Hematopoietic multipotent progenitor cell treated with erythropoietin and hydrocortisone succinate and interleukin-3 and kit ligand, for 8 days (in vitro differentiated cells): ENCODE measurements at places on chromosomes 2 and 18.

DNA sequence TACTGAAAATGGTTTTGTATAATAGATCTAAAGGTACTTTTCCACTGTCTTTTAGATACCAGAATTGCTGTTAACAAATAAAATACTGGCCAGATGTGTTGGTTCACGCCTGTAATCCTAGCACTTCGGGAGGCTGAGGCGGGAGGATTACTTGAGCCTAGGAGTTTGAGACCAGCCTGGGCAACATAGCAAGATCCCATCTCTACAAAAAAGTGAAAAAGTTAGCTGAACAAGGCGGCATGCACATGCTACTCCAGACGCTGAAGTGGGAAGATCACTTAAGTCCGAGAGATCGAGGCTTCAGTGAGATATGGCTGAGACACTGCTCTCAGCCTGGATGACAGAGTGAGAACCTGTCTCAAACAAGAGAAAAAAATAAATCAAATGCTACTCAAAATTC, 2.8 kb downstream of the HNMT start:
- DNase-seq, result no peak

GRCh38 chr18:75439348-75439747, 11.8 kb upstream of the SMIM21 start:
- no peak for DNase-seq

DNA sequence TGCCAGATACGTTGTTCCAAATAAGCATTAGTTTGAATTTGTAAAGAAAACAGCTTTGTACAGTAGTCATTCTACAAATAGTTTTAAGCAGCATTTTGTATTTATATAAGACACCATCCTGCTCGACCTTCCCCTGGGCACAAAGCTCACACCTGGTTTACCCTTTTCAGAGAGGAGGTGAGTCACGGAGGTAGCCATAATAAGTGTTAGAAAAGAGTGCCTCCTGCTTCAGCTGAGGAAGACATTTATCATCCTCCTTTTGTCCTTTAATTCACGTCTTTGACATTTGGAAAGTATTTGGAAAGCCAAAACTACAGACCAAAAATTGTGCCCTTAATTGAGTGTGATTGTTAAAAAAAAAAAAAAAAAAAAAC, 6.8 kb downstream of the RAB12 start:
- DNase-seq, result no peak

GRCh38 chr2:3349211-3349693, 28.4 kb downstream of the EIPR1 start:
- no peak for DNase-seq

GRCh38 chr2:54639609-54640008, 83.9 kb upstream of the EML6 start:
- DNase-seq, result no peak

DNA sequence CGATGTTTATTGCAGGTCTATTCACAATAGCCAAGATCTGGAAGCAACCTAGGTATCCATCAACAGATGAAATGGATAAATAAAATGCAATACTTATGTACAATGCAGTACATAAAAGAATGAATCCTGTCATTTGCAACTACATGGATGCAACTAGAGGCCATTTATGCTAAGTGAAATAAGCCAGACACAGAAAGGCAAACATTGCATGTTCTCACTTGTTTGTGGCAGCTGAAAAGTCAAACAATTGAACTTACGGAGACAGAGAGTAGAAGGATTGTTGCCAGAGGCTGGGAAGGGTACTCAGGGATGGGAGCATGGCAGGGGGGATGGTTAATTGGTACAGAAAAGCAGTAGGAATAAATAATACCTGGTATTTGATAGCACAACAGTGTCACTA, 563.9 kb downstream of the TMX3 start:
- no peak for DNase-seq

- no peak for DNase-seq
These were observed 181.4 kb downstream of the CALCRL start for GRCh38 chr2:187266645-187267044.

GRCh38 chr18:11407940-11408339, 201.5 kb upstream of the SLC35G4 start:
- no peak for DNase-seq

GRCh38 chr2:128347701-128348539, 29.3 kb upstream of the HS6ST1 start:
- no peak for DNase-seq

DNA sequence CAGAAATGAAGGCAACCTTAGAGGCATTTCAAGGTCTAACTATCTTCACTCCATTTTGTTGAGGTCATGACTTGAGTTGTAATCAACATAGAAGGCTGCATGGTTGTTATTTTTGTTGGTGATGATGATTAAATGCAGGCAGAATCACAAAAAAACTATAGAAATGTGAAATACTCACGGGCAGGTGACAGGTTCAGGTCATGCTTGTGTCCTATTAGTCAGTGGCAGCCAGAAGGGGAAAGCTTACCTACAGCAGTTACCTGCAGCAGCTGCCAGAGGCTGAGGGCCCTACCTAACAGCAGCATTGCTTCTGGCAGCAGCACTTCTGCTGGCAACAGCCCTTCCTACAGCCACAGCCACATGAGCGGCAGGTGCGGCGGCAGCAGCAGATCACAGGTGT, 394 bp downstream of the SCYGR3 start:
- no peak for DNase-seq

DNA sequence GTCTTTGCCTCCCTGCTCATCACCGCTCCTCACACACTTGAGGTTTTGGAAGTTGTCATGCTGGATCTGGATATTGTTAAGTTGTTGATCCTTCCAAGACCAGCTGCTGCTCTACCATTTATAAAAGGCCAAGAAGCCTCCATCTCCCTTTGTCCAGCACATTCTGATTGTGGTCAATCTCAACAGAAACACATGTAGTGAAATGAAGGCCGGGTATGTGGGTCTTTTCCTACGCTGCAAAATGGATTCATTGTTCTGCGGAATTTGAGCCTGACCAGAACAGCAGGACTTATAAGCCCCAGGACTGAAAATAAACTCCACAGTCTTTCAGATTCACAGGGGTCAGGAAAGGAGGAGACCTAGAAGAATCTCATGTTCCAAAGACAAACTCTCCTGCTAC, 238.4 kb downstream of the CMPK2 start:
- no peak for DNase-seq

GRCh38 chr2:26039603-26040323, 5.9 kb downstream of the RAB10 start:
- DNase-seq, result no peak

DNA sequence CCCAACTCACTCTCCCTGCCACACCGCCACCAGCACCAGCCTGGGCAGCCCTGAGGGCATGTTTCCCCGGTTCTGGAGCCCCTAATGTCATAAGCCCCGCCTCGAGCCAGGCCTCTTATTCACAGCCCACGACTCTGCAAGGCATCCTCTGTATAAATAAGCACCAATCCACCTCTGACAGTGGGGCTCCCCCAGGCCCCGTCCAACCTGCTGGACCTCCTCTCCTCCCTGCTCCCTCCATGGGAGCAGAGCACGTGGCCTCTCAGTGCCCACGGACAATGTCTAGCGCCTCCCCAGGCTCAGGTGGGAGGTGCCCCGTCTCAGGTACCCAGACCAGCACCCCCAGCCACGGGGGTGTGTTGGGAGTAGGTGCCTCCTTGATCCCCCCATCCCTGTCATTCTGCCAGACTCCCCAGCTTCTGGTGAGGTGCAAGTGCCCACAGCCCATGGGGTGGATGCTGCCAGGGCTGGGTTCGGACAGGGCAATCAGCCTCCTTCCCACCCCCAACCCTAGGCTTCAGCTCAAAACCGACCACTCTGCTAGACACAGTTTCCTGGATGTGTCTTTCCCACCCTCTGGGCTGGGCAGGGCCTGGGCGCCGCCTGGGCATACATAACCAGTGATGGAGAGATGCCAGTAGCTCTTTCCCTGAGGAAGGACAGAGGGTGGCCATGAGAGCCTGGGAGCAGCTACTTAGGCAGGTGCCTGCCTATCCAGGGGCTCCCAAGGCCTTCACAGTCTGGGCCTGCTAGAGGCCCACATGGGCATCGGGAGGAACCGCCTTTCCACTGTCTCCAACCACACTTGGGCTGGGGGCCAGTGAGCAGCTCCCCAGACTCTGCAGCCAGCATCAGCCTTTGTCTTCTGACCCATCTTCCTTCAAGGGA, 1.6 kb upstream of the ADRA2B start:
- no peak for DNase-seq

DNA sequence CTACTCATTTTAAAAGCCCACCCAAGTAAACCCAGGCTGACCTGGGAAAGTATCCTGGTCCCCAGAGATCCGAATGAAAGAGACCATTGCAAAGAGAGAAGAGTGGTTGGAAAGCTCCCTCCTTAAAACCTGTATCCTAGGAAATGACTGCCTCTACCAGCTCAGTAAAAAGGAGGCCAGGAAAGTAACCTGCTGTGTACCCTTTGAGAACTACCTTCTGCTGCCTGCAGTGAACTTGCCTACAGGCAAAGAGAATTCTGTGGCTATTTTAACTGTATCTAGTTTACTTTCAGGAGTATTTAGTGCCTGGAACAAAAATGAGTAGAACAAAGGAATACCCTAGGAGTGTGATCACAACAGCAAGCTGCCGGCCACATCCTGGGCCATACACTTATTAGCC, 641.7 kb upstream of the NRXN1 start:
- DNase-seq, result no peak

- DNase-seq, result no peak
These were observed 13.7 kb downstream of the RAPGEF4 start for GRCh38 chr2:172749388-172749787.

DNA sequence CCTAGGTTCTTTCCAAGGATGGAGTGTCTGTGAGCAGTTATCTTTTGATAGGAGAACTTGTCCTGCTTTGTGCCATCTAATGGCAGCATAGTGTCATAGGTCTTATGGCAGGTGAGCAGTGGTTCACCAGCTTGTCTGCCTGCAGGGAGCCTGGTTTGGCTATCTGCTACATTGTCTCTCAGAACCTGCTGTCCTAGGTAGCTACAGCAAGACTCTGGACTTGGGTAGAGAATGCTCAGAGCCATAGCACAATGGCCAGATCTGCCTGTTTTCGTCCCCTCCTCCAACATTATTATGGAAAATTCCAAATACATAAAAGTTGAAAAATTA, 28.3 kb downstream of the AGFG1 start:
- no peak for DNase-seq

GRCh38 chr2:205212357-205212756, 469.9 kb upstream of the NRP2 start:
- no peak for DNase-seq

GRCh38 chr2:3505771-3506170, 13.6 kb downstream of the ADI1 start:
- DNase-seq, result no peak

- peak; percentile 39 for DNase-seq
These were observed 46.4 kb downstream of the PCBP1 start for GRCh38 chr2:70133491-70134322.

GRCh38 chr2:77552956-77553355, 30.8 kb upstream of the LRRTM4 start:
- DNase-seq, result no peak

- DNase-seq, result no peak
These were observed 753.0 kb downstream of the CNTNAP5 start for GRCh38 chr2:124778076-124778475.

DNA sequence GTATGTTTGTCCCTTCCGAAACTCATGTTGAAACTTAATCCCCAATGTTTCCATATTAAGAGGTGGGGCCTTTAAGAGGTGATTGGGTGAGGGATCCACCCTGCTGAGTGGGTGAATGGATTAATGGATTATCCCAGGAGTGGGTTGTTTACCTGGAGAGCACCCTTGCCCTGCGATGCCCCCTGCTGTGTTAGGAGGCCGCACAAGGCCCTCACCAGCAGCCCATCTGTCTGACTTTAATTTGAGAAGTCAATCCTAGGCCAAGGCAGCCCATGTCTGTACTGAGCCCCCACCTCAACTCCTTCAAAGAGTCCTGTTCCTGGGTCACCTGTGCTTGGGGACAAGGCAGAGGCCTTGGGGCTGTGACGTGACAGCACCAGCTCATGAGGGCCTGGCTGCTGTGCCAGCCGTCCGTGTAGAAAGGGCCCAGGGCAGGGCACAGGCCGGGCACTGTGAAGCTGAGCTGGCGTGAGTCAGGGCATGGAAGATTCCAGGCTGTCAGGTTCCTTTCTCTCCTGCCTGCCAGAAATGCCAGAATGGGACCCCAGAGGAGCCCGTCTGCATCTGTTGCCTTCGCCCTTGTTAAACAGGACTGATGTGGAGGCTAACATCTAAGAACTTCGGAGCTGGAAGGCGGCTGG, 21.3 kb upstream of the TAF1B start:
- no peak for DNase-seq

GRCh38 chr2:241003830-241004564, 5.6 kb downstream of the SNED1 start:
- DNase-seq, result no peak

GRCh38 chr2:216777637-216778273, 82.1 kb downstream of the TNP1 start:
- DNase-seq, result peak; percentile 96

DNA sequence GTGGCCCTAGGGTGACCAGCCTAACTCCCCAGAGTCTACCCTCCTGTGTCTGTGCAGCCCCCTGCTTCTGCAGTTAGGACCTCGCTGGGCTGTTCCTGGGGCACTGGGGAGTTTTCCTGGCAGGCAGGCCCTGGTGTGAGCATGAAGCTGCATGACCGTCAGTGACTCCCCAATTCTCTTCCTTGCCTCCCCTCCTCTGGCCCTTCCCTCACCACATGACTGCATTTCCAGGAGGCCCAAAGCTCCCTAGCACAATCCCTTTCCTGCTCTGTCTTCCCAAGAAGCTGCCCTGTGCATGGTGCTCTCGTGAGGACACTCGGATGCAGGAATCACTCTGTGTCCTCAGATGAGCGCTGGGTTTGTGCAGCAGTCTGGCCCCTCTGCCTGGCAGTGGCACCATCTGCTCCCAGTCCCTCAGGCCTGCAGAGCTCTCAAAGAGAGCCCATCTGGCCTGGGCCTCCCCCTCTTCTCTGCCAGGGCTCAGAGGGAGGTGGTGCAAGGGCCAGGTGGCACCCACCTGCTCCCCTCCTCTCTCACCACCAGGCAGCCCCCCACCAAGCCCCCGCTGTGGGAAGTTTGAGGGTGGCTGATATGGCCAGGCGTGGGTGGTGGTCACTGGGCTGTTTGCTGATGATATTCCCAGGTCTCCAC, 125.6 kb upstream of the HS6ST1 start:
- DNase-seq, result no peak

DNA sequence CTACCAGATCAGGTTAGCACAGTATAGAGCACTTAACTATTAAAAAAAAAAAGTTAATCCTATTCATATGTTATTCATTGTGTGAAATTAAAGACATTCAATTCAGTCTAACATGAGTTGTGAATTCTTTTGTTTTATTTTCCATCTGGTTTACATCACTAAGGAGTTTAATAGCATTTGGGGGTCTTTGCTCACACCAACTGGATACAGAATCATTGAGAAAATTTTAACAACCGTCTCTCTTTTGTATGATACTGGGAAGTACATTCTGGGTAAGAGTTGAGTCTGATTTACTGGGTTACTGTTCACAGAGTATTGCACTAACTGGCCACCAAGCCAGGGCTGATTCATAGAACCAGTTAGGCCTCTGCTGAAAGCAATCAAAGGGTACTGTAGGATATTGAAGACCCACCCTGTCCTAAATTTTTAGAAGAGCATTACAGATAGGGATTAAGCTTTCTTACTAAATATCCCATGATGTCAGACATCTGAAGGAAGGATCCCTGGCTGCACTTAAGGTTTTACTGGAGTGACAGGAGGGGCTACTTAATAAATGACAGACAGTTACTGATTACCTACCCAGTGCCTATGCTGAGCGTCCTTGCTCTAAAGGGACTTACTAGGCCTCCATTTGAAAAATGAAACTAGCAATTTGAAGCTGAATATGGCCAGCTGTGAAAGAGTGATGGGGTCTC, 387.9 kb downstream of the SETBP1 start:
- DNase-seq, result no peak

- no peak for DNase-seq
These were observed 18.3 kb downstream of the NHEJ1 start for GRCh38 chr2:219142329-219142728.
